Stimulated activated CD4-positive, alpha-beta T cell treated with anti-CD3 and anti-CD28 coated beads, Interleukin-1b, Interleukin-23, amount 100 ng/mL, for 1 hour (primary cell): ENCODE measurements at places on chromosomes 6 and 20.
A peak's percentile ranks its signal among the peaks of the same experiment; 100 is the strongest.

DNA sequence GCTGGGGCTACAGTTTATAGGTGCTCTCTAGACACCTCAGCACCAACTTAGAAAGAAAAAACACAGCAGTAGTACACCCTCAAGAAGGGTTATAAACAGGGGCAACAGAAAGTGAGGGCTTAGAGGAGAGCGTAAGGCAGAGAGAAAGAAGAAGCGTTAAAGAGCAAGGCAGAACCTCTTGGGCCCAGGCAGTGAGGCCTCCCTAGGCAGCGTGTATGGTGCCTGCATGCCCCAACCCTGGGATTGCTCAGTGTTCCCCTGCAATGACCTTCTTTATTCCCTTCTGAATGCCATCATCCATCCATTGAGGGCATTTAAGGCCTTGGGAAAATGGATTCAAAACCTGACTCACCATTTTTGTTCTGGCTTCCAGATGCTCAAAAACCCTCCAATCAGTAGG is 130.0 kb upstream of the ARG1 start:
- no peak for DNase-seq

- no peak for DNase-seq
Measured at GRCh38 chr6:31453259-31453658, 44.7 kb upstream of the MICB start.

DNA sequence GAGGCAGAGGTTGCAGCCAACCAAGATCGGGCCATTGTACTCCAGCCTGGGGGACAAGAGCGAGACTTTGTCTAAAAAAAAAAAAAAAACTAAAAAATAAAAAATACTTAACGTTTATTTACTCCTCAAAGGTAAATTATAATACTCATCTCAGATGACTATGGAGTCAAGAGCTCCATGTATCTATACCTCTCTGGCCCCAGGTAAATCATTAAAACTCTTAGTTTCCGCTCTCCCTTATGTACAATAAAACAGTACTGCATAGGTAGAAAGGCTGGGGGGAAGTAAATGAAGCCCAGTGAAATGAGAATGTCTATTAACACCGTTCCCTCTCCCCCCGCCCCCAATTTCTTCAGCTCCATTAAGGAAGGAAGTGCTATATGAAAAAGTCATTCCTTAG is 1.2 kb downstream of the SRSF12 start:
- DNase-seq: no peak

DNA sequence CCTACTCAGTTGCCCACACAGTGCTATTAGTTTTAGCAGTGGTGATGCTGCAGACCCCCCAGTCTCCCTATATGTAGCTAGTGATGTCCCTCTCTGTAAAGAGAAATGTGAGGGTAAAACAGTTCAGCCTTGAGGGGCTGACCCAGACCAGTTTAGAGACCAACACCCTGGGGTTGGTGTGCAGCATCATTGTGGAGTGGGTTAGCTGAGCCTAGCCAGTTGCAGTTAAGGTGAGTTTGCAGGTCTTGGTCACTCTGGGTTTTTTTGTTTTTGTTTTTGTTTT is 401 bp upstream of the B3GALT4 start:
- no peak for DNase-seq

DNA sequence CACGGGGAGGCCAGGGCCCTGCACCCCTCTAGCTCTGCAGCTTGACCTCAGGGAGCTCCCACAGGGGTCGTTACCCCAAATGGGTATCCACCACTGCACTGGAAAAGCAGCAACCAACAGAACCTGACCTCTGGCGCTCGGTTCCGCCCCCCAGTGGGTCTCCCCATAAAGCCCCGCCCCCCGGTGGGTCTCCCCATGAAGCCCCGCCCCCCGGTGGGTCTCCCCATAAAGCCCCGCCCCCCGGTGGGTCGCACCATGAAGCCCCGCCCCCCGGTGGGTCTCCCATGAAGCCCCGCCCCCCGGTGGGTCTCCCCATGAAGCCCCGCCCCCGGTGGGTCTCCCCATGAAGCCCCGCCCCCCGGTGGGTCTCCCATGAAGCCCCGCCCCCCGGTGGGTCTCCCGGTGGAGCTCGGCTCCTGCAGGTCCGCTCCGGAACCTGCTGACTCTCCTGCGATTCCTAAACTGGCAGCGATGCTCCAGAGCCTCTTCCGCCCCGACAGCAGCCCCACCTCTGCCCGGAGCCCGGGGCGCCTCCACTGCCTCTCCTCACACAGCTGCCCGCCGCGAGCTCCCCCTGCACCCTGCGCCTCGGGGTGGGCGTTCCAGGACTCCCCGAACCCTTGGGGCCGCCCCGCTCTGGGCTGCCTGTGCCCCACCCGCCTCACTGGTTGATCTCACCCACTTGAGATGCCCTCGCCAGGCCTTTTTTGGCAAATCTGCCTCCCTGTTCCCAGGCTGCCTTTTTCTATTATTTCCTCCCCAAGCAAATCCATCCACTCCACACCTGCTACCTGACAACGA is 12.1 kb downstream of the SLC2A4RG start:
- no peak for DNase-seq

GRCh38 chr6:154367336-154367735 is 10.7 kb upstream of the IPCEF1 start:
- DNase-seq: no peak

DNA sequence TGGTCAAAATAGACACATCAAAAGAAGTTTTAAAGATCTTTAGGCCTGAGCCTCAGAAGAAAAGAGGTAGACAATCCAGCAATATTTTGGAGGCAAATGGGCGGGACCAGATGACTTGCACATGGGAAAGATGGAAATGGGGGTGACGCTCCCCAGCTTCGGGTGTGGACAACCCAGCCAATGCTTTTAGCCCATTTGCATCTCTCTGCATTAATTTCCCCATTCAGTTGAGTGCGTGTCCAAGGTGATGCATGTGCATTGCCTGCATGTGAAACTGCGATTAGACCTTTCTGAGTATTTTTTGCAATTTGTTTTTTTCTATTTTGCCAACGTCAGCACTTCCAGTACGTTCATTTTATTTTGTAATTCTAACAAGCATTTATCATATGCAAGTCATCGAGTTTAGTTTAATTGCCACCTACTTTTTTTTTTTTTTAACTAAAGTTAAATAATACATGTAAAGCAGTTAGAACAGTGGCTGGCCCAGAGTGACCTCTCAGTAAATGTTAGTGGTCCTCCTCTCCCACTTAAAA is 24.2 kb downstream of the PDRG1 start:
- DNase-seq: no peak

GRCh38 chr6:161683400-161683799 is 409.5 kb upstream of the AGPAT4 start:
- DNase-seq: no peak

- DNase-seq: no peak
Measured at GRCh38 chr6:7671076-7671475, 54.8 kb upstream of the BMP6 start.

- DNase-seq: no peak
Measured at GRCh38 chr6:39844866-39845265, 52.7 kb downstream of the DAAM2 start.

DNA sequence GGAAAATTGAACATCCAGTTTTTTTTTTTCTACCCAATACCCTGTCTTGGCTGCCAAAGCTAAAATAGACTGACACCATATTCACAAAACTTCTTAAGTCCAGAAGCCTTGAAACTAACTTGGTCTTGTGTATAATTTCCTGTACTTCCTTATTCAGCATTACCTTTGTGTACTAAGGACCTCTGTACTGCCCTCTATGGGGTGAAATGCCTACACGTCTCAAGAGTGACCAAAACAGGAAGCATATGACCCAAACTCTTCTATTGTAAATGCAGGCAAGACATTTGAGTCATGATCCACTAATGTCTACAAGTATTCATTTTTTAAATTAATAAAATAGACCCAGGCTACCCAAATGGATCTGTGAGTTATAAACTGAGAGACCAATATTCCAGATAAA is 50.4 kb downstream of the HMGCLL1 start:
- DNase-seq: no peak

DNA sequence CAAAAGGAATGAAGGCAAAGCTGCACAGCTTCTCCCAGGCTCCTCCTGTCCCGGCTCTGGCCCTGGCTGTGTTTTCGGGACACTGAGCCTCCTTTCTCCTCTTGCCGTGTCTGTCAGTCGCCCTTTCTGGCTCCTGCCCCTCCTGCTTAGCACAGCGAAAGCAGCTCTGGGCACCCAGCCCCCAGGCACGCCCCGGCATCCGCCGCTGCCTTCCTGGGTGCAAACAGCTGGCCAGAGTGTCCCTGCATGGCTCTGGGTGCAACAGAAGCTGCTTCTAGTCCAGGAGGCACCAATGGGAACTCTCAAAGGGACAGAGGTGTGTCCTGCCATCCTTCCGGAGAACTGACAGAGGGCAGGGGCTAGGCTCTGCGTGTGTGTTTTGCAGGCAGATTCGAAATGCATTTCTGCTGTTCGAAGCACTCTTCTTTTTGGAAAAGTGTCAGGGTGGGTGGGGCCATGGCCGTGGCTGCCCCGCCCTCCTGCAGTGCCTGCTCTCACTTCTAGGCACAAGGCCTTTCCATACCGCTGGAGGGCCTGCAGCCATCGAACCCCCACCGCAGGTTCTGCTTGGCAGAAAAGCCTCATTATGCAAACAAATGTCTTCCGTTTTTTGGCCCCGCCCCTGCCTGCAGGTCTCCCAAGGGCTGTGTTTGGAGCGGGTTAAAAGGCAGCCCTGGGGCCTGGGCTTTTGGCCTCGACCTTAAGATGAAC is 15.5 kb downstream of the COL9A3 start:
- DNase-seq: no peak

DNA sequence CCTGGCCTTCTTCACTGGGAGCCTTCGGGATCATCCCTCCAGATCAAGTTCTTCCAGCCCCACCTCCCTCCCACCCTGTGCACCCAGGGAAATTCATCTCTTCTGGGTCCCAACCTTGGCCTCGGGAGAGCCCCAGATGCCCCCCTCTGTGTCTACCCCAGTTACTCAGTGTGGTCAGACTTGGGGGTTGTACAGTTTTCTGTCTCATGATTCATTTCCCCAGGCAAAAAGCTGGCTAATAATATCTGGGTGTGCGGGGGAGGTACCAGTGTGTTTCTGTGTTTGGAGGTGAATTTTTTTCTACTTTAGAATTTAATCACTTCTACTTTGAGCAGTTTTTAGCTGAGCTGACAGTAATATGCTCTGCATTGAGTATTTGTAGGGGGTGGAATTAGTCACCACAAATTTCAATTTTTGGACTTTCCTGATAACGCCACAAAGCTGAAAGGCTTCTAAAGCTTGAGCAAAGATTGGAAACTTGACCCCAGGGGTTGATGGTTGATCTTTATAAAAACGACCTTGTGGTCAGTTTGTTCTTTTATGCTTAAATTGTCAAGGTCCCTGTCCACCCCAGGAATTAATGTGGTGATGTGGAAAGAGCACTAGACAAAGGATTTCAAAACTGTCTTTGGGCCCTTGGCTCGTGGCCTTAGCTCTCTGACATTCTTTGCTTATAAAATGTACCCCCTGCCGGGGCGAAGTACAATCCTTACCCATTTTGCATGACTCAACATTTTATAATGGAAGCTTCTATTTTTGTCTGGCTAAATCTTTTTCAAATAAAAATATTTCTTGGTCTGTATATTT is 284.7 kb upstream of the TAB2 start:
- peak; percentile 33 for DNase-seq

- DNase-seq: no peak
Measured at GRCh38 chr6:80214436-80215022, 108.1 kb downstream of the BCKDHB start.

- no peak for DNase-seq
Measured at GRCh38 chr20:53510262-53510661, 83.4 kb downstream of the ZNF217 start.

DNA sequence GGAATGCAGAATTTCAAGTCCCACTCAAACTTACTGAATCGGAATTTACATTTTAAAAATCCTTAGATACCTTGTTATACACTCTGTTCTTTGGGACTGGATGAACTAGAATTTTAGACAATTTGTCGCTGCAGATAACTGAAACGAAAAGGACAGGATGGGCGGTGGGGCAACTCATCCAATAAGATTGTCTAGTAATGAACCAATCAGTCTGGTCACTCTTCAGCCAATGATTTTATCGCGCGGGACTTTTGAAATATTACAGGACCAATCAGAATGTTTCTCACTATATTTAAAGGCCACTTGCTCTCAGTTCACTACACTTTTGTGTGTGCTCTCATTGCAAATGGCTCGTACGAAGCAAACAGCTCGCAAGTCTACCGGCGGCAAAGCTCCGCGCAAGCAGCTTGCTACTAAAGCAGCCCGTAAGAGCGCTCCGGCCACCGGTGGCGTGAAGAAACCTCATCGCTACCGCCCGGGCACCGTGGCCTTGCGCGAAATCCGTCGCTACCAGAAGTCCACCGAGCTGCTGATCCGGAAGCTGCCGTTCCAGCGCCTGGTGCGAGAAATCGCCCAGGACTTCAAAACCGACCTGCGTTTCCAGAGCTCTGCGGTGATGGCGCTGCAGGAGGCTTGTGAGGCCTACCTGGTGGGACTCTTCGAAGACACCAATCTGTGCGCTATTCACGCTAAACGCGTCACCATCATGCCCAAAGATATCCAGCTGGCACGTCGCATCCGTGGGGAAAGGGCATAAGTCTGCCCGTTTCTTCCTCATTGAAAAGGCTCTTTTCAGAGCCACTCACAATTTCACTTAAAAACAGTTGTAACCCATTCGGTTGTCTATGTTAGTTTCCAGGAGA is 41.9 kb upstream of the HFE start:
- peak; percentile 37 for DNase-seq

DNA sequence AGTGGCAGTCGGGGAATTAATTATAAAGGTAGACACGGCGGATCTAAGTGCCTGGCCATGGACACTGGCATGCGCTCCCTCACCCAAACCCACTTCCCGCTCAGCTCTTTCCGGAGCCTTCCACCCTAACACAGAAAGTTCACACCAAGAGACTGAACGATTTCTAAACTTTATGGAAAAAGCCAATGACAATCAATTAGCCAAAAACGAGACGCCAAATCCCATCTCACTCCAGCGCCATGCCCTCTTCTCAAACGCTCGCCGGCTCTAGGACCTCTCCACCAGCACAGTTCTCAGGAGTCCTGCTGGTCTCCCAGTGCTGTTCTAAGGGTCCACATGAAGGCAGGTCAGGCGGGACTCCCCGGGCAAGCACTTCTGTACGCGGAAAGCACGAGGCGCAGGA is 641 bp downstream of the SF3B5 start:
- DNase-seq: no peak

- no peak for DNase-seq
Measured at GRCh38 chr6:68087399-68088133, 547.5 kb upstream of the ADGRB3 start.
